ENCODE measurements at places on chromosomes 2 and 18.

GRCh38 chr2:143725400-143725799 lies 596.2 kb downstream of the ARHGAP15 start:
- DNase-seq, result no peak

DNA sequence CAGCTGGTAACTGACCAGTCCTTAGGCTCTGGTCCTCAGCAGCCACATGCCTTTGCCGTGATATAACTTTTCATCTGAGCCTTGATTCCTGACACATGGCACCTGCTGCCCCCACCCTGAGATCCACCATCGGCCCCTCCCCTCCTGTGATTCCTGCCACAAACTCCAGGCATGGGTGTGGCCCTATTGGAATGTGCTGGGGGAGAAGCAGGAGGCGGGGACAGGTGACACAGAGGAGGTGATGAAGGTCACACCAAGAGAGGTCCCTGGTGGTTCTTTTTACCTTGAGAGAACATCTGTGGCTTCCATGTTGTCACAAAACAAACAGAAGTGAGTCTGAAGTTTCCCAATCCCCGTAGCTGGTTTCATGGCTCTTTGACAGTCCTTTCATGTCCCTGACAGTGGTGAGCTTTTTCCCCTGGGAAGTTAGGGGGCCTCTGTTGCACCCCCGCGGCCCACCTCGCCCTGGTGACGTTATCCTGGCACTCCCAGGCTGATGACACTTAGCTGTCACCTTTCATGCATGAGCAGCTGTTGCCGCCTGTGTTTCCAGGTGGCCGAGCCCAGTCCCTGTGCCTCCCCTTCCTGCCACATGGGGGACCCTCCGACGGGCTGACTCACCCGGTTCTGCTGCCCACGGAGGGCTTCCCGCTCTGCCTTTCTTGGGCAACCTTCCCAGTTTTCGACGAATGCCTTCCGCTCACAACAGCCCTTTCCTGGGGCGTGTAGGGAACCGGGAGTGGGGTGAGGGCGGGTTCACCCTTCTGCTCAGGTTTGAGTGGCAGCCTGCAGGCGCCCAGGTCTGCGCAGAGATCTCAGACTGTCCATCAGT lies 66.3 kb upstream of the GLI2 start:
- peak; percentile 78 for DNase-seq

- peak; percentile 36 for DNase-seq
Observed at GRCh38 chr18:38695559-38696280, 1130.1 kb upstream of the CELF4 start.

DNA sequence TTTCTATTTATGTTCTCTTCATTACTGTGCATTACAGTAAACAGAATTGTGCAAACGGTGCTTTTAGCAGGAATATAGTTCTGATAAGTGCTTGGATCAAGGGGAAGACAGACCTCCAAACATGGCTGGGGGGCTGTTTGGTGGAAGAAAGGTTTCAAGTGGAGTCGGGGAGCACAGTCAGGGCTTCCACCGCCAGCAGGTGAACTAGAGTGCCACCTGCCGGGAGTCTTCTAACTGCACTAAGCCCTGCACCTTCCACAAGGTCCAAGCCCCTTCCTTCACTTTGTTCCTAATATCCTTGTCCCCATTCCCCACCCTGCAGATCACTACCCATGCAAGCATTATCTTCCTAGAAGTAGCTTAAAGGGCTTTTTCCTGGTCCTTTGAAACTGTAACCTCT lies 11.1 kb downstream of the ONECUT2 start:
- DNase-seq, result no peak

DNA sequence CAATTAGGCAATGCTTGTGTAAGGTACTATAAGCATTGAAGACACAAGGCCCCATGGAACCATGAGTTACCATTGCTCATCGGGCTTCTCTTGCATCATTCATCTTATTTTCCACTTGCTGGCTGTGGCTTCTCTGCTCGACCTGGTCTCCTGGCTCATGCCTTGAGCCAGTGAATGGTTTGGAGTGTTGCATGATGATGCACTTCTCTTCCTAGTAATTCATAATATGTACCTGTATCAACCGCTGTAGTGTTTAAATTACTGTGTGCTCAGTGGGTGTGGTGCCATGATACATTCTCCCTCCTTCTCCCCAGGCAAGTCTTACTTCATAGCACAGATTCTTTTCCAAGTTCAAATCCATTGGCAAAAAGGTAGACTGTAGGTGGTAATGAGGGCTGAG lies 66.8 kb downstream of the ABCA12 start:
- DNase-seq, result no peak

- peak; percentile 44 for DNase-seq
Observed at GRCh38 chr2:108630567-108631405, 88.5 kb upstream of the RANBP2 start.

- DNase-seq, result peak; percentile 21
Observed at GRCh38 chr18:62957885-62958472, 242.6 kb downstream of the PHLPP1 start.

- no peak for DNase-seq
Observed at GRCh38 chr2:29009711-29010677, 28.9 kb downstream of the TOGARAM2 start.

DNA sequence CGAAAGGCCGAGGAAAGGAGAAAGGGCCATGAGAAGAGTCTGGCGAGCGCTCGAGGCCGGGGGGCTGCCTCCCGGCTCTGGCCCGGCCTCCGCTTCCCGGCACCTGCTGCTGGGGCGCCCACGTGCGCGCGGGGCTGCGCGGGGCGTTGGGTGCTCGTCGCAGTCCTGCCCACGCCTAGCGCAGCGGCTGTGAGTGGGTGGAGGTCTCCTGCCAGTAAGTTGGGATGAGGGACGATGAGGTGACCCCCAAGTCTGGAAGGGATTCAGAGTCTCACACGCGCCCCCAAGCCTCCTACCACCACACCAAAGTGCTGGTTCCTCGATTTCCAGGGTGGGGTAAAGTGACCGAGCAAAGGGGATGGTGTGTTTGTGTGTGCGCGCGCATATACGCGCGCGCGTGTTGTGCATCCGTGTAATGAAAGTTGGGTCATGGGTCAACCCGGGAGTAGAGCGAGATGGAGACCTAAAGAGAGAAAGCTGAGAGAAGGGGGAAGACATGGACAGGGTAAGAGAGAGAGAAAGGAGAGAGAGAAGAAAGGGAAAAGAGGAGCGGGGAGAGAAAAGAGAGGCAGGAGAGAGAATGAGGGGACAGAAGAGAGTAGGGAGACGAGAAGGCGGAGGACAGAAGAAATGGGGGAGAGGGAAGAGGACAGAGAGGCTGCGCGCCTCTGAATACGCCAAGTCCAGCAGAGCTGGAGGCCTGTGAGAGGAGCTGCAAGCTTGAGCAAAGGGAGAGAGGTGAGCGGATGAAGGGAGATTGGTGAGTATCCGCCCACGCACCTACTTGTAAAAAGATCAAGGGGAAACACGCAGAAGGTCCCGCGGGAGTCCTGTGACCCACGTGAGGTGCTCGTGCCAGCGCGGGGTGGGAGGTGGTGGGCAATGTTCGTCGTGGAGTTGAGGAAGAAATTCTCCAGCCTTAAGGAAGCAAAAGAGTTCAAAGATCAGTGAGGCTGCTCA lies 1.7 kb upstream of the NETO1 start:
- DNase-seq, result no peak

DNA sequence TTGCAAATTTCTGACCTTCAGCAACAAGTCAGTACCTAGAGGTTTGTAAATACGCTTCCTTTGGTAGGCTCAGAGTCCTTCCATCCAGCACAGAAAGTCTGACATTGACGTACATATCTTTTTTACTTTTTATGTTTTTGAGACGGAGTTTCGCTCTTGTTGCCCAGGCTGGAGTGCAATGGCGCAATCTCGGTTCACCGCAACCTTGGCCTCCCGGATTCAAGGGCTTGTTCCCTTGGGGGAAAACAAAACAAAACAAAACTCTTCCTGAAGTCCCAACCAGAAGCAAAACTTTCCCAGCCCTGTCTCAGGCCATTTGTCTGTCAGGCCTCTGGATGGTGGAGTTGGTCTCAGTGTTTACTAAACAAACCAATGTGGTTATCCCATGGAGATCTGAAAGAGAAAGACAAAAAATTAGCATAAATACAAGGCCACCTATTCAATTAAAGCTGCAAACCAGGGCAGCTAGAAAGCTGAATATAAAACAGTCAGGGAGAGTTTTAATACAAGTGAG lies 29.6 kb upstream of the ATL2 start:
- no peak for DNase-seq

DNA sequence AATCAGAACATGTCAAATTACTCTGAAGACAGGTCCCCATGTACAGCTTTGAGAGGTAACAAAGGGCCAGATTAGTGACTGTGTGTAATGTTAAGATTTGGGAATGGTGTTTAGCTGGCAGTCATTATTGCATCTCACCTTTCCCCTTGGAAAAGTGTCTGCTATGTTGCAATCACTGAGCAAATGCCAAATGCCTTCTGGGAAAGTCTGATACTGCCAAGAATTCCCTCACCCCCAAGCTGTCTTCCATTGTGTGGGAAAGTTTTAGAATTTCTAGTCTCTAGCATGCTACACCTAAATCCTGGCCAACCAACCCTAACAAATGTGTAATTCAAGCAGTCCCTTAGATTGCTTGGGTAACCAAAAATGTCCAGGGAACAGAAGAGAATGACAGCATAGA lies 13.6 kb upstream of the PELI1 start:
- peak; percentile 43 for DNase-seq

- no peak for DNase-seq
Observed at GRCh38 chr18:34862561-34862960, 152.5 kb downstream of the DTNA start.

All from fibroblast of skin of right quadriceps (primary cell).